ENCODE measurements at places on chromosomes 2 and 18.

GRCh38 chr2:224780106-224780505, 63.9 kb upstream of the CCDC195 start:
- no peak for DNase-seq

DNA sequence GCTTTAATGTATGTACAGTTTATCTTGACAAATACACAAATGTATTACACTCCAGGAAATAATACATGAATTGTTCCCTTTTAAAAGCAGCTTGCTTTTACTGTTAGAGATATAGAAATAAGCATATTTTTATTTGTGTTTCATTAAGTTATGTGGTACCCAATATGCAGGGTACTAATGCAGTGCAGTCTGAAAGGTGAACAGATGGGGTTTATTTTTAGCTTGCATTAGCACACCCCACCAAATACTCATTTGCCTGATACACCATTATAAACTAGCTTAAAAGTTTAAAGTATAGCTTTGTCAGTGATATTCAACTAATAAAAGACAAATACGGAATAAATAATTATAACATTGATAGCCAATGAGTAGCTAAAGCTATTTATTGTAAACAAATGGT, 394.7 kb upstream of the ZNF804A start:
- DNase-seq = no peak

GRCh38 chr2:46970334-46971288, 55.0 kb upstream of the MCFD2 start:
- peak; percentile 32 for DNase-seq

- DNase-seq = no peak
Observed at GRCh38 chr2:22450831-22451230, 934.1 kb upstream of the KLHL29 start.

DNA sequence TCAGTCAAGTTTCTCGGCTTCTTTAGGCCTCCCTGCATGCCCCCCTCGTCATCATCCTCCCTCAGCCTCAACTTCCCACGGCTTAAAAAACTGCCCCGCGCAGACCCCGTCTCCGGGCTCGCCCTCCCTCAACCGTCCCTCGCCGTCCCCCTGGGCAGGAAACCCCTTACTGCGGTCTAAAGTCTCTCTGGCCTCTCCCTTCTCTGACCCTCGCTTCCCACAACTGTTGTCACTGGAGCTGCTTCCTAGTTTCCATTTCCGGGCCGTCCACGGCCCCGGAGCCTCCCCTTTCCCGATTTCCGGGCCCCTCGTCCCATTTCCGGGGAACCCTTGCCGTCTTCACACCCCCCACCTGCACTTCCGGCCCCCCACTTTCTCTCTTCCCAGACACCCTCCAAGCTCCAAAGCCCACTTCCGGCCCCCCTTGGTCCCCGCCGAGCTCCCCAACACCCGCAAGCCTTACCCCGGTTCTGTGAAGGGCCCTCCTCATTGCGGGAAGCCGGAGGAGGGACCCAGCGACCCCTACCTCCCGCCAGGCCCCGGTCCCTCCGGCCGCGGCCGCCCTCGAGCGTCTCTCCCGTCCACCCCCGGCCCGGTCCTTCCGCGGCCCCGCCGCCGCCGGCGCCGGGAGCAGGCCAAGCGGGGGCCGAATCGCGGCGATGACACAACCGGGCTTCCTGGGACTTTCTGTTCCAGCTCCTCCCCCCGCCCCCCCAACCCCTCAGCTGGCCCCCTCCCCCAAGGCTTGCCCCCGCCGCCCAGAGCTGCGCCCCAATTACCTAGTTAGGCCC, 513 bp downstream of the TRIP12 start:
- peak; percentile 81 for DNase-seq

DNA sequence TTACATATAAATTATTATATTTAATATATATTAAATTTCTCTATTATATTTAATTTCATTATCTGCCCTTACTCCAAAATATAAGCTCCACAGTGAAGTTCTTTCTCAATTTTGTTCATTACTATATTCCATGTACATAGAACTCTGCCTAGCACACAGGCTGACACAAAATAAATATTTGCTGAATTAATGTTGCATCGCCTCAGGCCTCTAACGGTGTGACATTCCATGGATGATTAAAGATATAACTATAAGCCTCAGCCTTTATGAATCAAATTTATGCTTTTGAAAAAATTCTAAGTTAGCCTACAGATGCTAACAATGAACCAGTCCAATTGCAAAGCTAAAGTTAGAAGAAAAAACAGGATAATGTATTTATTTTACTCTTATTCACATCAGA, 1337.2 kb upstream of the NRXN1 start:
- no peak for DNase-seq

GRCh38 chr2:74333896-74334586, 9.2 kb downstream of the SLC4A5 start:
- DNase-seq = no peak

- DNase-seq = peak; percentile 32
Observed at GRCh38 chr2:98730707-98731040, 258 bp downstream of the MGAT4A start.

GRCh38 chr2:48395658-48396057, 134.3 kb upstream of the STON1 start:
- no peak for DNase-seq

- DNase-seq = no peak
Observed at GRCh38 chr2:113867571-113867970, 22.3 kb upstream of the ACTR3 start.

- no peak for DNase-seq
Observed at GRCh38 chr2:195945056-195945455, 123.6 kb downstream of the DNAH7 start.

DNA sequence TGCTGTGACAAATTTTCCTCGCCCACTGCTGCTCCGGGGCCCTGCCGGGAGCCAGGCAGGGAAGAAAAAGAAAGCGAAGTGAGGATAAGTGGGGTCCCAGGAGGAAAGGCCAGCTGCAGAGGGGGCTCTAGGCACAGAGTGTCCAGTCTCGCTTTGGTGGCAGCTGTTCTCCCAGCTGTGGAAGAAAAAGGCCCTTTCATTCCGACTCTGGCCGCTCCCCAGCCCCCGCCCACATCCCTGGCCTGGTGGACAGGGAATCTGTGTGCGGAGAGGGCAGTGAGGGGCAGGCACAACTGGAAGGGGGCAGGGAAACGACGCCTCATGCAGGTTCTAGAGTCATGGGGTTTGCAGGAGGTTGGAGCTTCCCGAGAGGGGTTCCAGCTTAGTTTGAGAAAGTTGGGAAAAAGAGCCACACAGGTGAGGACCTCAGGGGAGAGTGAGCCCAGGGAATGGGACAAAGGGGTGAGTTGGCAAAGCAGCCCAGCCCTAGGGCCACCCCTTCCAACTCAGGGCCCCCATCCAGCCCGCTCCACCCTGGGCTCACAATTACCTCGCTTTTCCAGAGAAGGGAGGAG, 1.8 kb downstream of the RTKN start:
- peak; percentile 73 for DNase-seq

- DNase-seq = peak; percentile 21
Observed at GRCh38 chr2:73110168-73111072, 2.3 kb downstream of the RAB11FIP5 start.

DNA sequence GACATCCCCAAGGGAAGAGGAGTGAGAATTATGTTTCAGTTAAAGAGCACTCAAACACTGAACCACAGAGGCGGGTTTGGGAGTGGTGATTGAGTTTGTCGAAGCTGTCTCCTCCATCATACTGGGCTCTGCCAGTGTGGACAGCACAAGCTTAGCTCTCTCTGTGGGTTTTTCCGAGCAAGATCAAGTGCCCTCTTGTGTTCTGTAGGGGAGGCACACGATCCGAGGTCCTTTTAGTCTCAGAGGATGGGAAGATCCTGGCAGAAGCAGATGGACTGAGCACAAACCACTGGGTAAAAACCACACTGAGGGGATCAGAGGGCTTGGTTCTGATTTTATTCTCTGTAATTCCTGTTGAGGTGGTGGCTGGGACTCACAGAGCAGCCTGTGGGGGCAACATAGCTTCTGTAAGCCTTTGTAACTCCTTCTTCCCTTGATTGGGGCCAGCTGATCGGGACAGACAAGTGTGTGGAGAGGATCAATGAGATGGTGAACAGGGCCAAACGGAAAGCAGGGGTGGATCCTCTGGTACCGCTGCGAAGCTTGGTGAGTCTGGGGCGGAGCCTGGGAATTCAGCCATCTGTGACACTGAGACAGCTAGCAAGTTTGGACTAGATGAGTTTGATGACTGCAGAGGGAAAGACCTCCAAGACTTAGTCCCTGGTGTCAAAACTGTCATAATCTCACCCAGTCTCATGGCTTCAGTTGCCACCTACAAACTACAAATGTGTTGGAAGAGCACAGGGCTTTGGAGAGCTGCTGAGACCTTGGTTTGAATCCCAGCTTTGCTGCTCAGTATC, 2.0 kb downstream of the NAGK start:
- peak; percentile 70 for DNase-seq

DNA sequence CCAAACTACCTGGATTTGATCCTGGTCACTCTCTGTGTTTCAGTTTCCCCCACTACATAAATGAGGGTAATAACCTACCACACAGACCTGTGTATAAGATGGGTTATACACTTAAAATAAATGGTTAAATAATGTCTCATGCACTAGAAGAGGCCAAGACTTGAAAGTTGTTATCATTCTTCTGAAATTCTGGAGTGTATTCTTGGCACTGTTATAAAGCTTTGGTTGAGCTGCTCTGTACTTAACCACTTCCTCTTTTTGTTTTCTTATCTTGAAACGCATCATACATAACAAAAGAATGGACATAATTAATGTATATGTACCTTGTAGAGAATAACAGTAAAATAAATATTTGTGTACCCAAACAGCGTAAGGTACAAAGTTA, 281.0 kb downstream of the AFF3 start:
- DNase-seq = no peak

DNA sequence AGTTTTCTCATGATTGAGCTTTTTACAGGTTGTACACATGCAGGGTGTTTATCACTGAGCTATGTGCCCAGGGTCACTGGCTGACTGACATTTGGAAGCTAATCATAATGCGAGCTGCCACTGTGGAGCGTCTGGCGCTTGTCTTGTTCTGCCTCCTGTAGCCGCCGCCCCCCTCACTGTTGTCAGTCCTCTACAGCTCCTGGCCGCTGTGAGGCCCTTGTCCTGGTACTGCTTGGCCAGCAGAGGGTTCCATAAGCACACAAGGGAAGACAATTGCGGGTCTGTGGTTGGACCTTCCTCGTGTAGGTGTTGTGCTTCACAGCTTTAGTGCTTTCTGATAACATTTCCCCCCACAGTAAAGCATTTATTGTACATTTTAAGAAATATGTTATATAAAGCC, 105.6 kb upstream of the LDLRAD4 start:
- peak; percentile 50 for DNase-seq

DNA sequence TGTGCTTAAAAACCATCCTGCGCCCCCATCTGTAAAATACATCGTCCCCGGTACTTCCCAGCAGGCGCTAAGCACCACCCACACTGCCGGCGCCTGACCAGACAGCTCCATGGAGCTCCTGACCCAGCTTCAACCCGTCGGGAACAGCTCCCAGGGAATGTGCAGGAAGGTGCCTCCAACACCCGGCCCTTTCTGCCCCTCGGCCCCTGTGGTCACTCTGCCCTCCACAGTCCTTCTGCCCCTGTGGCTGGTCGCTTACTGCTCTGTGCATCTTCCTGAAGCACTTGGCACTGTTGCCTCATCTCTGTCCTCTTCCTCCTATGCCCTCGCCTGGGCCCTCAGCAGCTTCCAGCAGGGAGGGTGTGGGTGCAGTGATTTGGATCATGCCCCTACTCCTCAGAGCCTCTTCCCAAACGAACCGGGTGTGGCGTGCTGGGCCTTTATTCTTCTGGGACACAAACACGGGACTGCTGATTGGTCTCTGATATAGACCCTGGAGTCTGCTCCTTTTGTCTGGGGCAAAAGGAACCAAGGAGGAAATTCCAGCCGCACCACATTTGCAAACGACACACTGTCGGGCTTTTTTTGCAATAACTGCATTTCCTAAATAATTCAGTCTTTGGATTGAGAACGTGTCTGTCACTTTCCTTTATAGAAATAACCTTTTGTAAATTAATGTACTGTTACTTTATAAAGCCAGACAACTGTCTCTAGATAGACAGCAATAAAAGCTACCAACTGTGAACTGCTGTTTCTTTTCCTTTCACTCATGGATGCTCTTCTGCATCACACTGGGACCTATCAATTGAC, 65.9 kb downstream of the ADI1 start:
- no peak for DNase-seq

- peak; percentile 72 for DNase-seq
Observed at GRCh38 chr18:44838971-44839666, 158.4 kb downstream of the SETBP1 start.

GRCh38 chr2:190382851-190383250, 25.3 kb upstream of the MFSD6 start:
- peak; percentile 23 for DNase-seq

- DNase-seq = no peak
Observed at GRCh38 chr2:162257425-162257824, 14.2 kb upstream of the FAP start.

GRCh38 chr2:219002395-219003266, 9.4 kb upstream of the CRYBA2 start:
- DNase-seq = no peak

GRCh38 chr2:157260533-157261198, 3.2 kb downstream of the GALNT5 start:
- peak; percentile 6 for DNase-seq

DNA sequence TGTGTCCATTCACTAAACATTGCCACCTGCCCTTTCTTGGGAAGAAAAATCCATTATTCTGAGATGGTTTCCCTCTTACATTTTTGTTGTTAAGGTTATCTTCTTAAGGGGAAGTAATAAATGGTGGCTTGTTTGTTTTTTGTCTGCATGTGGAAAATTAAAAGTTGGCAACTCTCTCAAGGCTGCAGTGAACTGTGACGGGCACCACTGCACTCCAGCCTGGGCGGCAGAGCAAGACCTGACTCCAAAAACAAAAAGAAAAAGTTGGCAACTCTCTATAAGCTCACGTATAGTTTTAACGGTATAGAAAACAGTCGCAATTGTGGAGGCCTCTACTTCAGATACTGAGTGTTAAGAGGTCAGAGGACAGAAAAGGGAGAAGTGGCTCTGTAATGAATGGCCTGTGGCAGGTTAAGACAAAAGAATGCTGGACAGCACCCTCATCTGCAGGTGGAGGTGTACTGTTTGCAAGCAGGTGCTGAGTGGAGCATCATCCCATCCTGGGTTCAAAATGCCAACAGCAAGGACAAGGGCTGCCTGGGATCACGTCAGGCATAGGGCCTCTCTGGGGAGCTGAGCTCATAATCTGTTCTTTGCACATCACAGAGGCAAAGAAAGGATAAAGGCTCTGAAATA, 16.7 kb downstream of the L3MBTL4 start:
- DNase-seq = no peak

DNA sequence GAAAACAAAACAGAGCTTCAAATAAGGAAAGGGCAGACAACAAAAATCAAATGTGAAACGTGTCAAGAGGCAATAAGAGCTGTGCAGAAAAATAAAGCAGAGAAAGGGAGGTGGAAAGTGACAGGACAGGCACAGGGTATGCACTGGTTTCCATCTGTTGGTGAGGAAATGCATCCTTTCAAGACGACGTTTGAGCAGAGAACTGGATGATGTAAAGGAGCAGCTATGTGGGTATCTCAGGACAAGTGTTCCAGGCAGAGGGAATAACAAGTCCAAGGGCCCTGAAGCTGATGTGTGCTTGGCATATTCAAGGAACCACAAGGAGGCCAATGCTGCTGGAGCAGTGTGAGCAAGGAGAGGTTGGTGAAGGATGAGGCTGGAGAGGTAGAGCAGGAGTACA, 168.9 kb upstream of the SERPINE2 start:
- no peak for DNase-seq

- DNase-seq = no peak
Observed at GRCh38 chr18:2573408-2573807, 2.1 kb downstream of the NDC80 start.

GRCh38 chr2:217250013-217250524, 390.2 kb upstream of the TNP1 start:
- DNase-seq = peak; percentile 57

- DNase-seq = no peak
Observed at GRCh38 chr2:33005057-33005456, 58.3 kb downstream of the LTBP1 start.

All from mesenchymal stem cell (in vitro differentiated cells and primary cell).